Muscle of leg (tissue), 16 donors: ENCODE measurements at places on chromosomes 1 and 21. TPM values are rescaled to one million over a fixed set of nuclear protein-coding genes. Genes with fewer than 3 reads are reported as not detected.

DNA sequence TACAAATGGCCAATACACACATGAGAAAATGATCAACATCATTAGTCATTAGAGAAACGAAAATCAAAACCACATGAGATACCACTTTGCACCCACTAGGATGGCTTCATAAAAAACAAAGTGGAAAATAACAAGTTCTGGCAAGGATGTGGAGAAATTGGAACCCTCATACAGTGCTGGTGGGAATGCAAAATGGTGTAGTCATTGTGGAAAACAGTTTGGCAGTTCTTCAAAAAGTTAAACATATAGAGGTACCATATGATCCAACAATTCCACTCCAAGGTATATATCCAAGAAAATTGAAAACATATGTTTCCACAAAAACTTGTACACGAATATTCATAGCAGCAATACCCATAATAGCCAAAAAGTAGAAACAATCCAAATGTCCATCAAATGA lies 231.6 kb upstream of the CSF3R start:
- DNase-seq = peak; percentile 30

- DNase-seq = no peak
Observed at GRCh38 chr21:37870221-37870620, 46.0 kb downstream of the KCNJ6 start.

DNA sequence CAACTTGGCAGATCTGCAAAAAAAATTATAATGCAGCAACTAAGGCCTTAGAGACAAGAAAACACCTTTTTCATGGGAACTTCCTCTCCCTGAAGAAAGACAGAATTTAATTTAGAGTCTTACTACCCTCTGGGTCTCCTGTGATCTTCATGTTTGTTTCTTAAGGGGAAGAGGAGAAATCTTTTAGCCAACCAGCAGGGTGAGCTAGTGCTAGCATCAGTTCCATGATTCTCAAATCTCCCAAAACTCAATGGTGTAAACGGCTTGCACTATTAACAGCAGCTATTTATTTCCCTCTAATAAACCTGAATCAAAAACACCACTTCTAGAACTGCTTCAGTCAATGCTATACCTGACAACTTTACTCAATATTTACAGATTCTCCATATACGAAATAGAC lies 3.8 kb downstream of the ZNF644 start:
- DNase-seq = peak; percentile 30

GRCh38 chr1:115258302-115258866 lies 79.7 kb downstream of the NGF start:
- DNase-seq = no peak

GRCh38 chr21:27582948-27583430 lies 616.1 kb upstream of the ADAMTS5 start:
- DNase-seq = peak; percentile 73

DNA sequence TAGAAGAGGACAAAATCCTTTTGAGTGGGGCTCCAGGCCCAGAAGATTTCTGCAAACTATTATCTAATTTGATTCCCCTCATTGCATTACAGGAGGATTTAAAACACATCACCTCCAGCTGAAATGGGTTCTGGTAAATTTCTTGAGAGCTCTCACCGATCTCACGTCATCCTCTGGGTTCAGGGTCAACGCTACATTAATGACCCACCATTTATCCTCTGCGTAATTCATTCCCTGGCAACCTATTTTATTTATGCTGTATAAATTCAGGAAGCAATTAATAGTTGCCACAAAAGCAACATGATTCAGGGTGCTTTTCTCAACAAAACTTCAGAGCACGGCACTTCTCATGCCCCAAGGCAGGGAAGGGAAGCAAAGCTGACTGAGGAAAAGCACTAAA lies 38.9 kb downstream of the LMX1A start:
- no peak for DNase-seq

DNA sequence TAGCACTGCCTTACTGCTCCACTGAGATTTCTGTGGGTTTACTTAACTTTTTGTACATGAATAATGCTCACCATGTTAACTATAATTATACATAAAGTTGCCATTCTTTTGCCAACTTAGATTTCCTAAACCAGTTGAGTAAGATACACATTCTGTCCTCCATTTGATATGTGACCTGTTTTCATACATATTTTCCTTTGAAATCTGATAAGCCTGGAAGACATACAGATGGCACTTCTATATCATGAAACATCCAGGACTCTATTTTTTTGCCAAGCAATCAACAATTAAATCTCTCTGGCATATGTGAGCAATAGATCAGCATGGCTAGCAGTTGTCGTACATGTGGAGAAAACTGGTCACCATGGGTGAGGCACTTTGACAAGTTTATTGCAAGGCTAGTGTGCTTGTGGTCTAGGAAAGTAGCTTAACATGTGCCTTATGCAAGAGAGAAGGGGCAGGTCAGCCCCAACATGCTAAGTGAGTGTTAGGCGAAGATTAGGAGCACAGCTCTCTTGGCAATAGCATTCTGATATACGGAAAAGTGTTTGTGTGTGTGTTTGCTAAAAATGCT lies 14.2 kb downstream of the PRRX1 start:
- peak; percentile 50 for DNase-seq

GRCh38 chr1:93988634-93989350 lies 79.6 kb upstream of the GCLM start:
- peak; percentile 49 for DNase-seq

- peak; percentile 33 for DNase-seq
Observed at GRCh38 chr1:232283864-232284263, 346.1 kb downstream of the SIPA1L2 start.

DNA sequence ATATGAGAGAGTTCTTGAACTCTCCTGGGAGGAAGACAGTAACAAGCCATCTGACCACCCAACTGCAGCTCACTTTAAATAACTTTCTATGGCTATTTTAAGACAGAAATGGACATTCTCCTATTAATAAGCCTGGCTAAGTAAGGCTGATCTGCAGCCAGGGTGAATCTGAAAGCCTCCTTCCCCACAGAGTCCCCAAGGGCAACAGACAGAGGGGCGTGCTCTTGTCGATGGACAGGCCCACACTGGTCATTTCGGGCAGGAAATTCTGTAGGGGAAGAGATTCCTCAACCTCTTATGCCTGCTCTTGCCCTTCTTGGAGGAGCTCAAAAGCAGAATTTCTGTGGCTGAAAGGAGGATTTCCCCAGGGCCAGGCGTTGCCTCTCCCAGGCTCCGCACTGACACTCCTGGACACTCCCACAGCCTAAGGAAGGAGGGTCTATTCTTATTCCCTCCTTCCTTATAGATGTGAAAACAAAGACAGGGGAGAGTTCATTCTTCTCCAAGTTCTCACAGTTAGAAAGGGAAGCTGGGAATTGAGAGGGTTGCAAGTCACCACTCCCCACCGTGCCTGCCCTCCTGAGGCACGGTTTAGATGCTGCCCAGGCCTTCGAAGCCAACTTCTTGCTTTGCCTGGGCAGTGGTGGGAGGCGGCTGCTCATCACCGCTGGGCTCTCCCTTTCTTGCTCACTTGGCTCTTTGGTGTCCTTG lies 17.9 kb upstream of the KANK4 start:
- DNase-seq = peak; percentile 94

DNA sequence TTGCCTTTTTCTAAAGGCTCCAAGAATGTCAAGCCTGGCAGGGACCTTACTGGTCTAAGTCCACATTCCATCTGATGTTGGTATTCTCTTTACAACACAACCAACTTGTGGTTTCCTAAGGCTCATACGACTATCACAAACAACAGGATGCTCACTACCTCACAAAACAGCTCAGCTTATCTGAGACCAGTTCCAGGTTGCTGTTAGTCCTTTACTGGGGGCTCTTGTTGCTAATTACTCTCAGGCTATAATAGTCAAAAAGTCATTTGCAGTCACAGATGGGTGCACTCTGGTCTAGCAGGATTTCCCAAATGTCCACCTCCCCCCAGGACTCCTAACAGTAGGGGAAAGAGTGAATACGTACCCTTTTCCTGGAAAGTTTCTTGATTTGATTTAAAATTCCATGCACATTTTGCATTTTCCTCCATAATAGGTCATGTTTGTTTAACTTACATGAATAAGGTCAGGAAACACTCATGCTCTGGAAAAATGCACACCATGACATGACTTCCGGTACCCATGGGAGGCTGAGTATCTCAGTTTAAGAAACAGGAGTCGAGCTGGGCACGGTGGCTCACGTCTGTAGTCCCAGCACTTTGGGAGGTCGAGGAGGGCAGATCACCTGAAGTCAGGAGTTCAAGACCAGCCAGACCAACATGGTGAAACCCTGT lies 16.0 kb downstream of the LCK start:
- DNase-seq = peak; percentile 41

DNA sequence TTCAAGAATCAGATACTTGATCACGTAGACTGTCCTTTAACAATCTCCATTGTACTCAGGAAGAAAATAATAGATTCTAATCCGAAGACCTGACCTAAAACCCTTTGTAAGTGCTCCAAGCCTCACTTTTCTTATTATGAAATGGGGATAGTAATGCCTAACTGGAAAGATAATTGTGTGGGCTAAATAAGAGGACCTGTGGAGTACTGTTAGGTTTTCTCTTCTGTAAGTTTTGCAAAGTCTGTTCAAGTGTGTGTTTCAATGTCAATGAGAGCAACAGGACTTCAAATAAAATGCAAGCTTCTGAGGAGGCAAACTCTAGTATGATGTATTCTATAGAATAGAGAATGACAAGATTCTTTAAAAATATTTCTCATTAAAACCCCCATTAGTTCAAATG lies 348.6 kb downstream of the USP25 start:
- DNase-seq = no peak

GRCh38 chr1:168420177-168420576 lies 123.6 kb downstream of the XCL2 start:
- no peak for DNase-seq

DNA sequence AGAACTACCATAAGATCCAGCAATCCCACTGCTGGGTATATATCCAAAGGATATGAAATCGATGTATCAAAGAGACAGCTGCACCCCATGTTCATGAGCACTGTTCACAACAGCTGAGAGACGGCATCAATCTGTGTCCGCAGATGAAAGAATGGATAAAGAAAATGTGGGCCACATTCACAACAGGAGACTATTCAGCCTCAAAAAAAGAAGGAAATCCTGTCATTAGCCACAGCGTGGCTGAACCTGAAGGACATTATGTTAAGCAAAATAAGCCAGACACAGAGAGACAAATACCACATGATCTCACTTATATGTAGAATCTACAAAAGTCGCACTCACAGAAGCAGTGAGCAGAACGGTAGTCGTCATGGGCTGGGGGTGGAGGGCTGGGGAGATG lies 99.2 kb upstream of the IFFO2 start:
- no peak for DNase-seq

DNA sequence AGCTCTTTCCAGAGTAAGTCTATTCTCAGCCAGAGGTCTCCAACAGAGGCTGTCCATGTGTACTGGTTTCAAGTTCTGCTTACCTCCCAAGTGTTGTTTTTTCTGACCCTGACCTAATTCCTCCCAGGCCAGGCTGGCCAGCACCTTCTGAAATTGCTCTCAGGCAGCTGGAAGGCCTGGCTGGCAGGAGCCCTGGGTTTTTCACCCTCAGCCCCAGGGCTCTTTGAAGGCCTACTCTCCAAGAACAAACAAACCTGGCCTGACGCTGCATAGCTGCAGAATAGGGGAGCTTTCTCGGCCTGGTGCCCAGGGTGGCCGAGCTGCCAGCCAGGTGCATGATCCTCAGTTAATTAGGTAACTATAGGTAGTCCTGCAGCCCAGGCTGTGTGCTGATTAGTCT lies 147.5 kb downstream of the CACNA1E start:
- peak; percentile 3 for DNase-seq

DNA sequence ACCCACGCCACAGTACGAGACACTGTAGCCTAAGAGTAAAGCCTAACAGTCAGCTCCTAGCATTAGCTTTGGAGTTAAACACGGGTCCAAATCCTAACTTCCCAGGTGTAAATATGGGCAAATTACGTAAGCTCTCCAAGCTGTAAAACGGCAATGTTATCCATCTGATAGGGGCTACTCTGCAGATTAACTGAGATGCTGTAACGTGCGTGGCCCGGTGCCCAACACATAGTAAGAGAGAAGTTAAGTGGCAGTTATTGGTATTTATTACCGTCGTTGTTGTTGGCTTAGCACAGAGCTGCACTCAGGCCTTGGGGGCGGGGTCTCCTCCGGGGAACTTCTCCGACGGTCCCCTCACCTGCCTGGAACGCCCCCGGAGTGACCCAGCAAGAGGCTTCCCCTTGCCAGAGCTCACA lies 457 bp downstream of the TRAPPC3 start:
- DNase-seq = no peak

Gene CD48
- 1.2 TPM for total RNA-seq

Gene PLOD1
- 118 TPM for total RNA-seq

Gene AGMAT
- total RNA-seq = 4.3 TPM

Gene ZSWIM5
- total RNA-seq = 0.35 TPM

Gene BRDT
- not detected for total RNA-seq
